ENCODE measurements at places on chromosomes 6 and 20.
A peak's percentile ranks its signal among the peaks of the same experiment; 100 is the strongest.

DNA sequence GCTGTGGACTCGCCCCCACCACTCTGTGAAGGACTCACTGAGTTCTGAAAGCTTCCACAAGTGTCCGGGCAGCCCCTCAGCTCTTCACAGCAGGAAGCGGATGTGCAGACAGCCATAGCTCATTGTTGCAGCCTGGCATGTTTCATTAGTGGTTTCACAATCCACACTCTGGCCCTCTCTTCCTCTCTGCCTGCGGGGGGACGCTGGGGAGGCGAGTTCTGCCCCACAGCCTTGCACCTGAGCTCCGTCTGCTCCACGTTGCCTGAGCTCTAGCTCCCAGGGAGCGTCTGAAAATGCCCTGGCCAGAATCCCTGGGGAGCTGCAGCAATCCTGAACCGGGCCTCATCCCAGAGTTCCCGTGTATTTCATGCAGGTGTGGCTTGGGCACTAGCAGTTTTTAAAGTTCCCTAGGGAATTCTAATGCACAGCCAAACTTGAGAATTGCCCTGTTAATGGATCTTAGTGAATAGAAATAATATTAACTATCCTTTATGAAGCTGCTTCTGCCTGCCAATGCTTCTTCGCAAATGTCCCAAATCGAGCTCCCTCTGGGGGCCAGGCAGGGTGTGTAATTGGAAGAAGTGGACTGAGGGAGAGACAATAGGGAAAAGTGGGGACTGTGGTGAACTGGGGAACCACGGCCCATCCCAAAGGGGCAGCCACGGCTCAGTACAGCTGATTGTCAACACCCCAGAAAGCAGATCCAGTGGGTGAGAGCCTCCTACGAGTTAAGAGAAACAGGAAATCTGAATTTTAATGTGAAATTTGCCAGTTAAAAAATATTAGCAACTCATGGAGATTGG, 51.5 kb downstream of the CTCFL start:
- peak; percentile 61 for DNase-seq

DNA sequence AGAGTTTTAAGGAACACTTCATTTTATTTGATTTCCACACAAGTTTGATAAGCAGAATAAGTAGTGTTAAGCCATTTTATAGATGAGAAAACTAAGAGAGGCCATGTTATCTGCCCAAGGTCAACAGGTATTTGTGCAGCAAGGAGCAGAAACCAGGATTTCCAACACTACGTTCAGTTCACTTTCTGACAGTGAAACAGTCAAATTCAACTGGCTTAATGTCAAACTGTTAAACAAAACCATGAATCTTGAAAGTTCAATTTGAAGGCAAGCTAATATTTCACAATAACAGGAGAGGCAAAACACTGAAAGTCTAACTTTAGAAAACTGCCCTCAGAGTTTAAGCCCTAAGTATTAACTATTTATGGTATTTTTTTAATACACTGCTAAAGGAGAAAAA, 32.6 kb downstream of the DTNBP1 start:
- no peak for DNase-seq

DNA sequence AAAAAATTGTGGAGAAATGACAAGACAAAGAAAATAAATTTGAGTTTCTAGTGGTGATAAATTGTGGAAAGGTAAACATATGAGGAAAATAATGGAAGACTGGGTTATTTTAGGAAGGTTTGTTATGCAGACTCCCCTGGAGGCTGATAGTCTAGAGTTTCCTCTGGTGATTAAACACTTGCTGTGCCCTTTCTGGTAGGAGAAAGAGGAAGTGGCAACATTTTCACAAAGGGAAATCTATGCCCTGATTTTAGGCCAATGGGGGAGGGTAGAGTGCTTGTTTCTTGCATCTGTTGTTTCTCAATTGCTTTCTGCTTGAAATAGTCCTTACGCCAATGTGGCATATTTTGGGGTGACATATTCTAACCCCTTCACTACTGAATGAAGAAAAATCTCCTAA, 129.1 kb upstream of the DOK5 start:
- no peak for DNase-seq

DNA sequence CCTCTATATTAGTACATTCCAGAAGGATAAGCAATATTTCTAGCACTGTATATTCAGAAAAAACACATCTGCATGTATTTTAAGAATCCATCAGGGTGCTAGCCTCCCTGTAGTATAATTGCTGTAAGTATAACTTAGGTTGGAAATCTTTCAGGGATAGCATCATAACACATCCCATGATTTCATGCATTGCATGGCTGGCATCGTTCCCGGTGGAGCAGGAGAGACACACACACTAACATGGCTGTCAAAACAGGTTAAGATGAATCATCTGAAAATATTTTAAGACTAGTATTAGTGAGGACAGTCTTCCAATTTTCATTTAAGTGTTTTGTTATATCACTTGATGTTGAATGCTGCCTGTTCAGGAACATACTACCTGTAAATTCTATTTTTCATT, 32.1 kb upstream of the CENPW start:
- no peak for DNase-seq

DNA sequence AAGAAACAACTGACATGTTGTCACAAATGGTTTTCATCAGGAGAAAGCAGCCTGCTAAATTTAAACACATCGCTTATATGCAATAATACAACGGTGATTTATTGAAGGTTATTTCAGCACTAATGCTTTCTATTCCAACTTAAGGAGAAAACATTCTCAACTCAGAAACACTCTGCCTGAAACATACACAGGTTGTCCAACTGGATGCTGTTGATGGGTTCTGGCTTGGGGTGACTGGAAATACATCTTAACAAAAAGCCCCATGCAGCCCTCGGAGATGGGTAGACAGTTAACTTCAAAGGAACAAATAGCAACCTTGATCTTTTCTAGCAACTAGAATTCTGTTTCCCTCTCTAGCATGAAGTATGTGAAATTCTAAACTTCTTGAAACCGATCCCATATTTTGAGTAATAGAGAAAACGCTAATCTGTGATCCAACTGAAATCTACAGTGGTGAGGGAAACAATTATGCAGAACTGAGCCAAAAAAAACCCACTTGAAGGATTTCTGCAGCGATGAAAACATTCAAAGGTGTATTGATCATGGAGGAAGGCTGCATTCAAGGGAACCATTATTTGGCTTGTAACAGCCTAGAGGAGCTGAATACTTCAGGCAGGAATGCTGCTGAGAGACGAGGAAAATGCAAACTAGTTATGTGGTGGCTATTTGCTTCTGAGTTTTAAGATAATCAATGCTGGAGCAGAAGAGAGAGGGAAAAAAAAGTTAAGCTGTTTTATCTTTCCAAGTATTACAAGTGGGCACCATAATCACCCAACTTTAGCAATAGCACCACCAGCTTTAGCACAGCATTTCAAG, 6.9 kb downstream of the ZMYND8 start:
- DNase-seq: no peak

GRCh38 chr6:139547122-139547776, 172.8 kb upstream of the CITED2 start:
- no peak for DNase-seq

DNA sequence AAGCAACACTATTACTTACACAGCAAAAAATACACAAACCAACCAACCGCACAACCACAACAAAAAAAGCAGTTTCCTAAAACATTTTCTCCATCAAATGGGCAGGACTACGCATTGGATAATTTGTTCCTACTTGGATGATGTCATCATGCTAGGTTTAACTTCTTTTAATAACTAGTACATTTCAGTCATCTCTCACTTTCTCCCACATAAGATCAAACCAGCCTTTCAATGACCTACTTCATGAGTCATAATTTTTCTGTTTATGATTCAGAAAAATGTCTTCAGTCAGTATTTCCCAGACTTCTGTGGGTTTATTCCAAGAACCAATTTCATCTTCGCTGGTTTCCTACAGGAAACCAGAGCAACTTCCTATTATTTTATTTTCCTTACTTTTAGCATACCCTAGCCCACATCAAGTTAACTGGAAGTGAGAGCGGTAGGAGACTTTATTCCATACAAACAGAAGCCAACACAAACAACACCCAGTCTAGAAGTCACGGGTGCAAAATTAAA, 134.2 kb downstream of the GMDS start:
- DNase-seq: no peak

GRCh38 chr20:31945785-31946184, 6.1 kb downstream of the PDRG1 start:
- no peak for DNase-seq

- DNase-seq: no peak
These were observed 66.0 kb upstream of the RIN2 start for GRCh38 chr20:19692100-19692499.

GRCh38 chr6:31592396-31592771, 422 bp downstream of the NCR3 start:
- no peak for DNase-seq

- DNase-seq: no peak
These were observed 20.2 kb downstream of the SF3B5 start for GRCh38 chr6:144075187-144075586.

DNA sequence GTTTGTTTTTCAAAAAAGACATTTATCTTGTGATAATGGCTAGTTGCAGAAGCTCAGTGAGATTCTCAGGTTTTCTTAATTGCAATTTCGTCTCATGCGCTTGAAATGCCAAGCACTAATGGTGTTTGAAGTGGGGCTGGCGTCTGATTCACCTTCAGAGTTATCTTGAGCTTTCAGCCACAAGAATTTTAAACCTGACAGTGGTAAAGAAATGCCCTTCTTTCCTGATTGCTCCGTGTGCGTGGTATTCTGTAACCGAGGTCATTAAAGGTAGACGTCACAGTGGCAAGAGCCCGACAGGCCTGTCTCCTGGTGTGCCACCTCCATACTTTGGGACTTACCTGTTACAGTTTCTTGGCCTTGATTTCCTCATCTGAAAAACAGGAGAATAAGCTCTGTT, 126.5 kb upstream of the QKI start:
- no peak for DNase-seq

- DNase-seq: no peak
These were observed 43.8 kb downstream of the RALGAPA2 start for GRCh38 chr20:20668639-20669038.

DNA sequence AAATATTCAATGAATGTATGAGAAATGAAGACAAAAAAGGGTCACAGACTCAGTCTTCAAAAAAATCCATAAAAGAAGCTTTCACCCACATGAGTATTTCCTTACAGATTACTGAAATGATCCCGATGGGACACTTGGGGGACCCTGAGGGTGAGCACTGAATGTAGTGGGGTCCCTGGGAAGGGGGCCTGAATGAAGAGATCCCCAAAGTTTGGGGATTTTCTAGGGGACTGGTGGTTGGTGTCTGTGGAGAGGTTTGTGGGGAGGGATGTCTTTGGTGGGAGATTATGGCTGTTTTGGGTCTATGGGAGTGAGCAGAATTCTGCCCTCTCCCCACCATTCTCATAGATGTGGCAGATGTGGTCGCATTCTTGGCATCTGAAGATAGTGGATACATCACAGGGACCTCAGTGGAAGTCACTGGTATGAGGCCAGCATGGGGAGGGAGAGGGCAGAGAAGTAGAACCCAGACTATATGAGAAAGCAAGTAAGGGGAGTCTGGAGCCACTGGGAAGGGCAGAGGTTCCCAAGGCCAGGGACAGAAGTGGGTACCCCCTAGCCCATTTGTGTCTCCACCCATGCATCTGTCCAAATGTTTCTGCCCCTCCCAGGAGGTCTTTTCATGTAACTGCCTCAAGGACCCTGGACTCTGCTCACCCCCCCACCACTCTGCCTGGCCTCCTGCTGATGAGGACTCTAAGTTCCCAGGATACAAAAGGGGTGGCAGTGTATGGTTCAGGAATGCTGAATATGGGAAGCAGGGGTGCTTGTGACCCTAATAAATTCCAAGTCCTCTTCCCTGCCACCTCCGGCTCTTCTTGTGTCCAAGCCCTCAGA, 1.8 kb downstream of the HSD17B8 start:
- no peak for DNase-seq

DNA sequence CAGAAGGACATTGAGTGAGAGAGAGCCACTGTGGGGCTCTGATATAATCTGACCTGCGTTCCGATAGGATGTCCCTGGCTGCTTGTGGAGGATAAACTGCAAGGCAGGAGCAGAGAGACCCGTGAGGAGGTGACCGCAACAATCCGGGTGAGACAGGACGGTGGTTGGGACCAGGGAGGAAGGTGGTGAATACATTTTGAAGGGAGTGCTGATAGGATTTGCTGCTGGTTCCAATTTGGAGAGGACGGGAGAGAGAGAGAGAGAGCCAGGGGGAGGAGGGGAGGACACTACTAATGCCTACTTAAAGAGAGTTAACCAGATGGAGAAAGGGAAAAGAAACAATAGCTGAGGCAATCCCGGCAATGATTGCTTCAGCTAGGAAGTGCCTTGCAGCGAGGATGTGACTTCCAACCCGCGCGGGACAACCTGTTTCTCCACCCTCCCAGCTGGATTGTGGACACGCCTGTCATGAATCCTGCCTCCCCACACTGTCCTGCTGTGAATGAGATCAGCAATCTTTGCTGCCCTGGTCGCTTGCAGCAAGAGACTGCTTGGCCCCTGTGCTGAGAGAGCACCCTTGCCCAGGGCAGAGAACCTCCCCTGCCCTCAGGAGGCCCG, 199.0 kb upstream of the KCNG1 start:
- no peak for DNase-seq

DNA sequence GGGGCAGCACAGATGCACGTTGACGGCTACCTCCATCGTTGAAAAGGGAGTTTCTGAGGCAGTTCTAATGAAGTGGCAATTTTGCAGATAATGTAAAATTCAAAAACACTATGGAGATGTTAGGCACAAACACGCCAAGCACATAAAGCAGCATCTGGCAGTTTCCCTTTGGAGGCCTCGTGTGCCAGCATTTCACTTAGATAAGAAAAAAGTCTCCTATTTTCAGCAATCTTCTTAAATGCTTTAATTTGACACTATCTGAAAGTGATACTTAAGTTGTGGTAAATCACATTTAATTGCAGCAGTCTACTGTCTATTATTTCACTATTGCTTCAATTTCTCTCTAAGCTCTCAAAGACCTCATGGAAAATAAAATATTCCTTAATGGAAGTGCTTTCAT, 125.3 kb upstream of the PROKR2 start:
- DNase-seq: no peak

DNA sequence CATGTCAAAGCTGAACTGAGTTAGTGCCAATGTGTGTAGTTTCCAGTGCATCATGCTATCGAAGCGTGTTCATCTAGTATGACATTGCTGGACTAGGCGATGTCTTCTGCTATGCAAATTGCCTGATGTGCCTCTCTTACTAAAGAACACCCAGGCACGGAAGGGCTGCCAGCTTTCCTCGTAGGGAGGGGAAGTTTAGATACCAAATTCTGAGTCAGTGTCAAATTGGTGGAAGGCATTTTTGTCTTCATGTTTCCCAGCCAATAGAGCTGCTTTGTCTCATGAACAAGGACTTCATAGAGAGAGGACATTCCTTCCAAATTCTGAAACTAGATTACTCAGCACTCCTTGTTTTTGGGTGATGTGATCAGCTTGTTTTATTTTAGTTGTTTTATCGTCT, 320.1 kb downstream of the BTBD3 start:
- DNase-seq: no peak
